ENCODE measurements at places on chromosomes 5 and 9. TPM values are rescaled to one million over a fixed set of nuclear protein-coding genes. Genes with fewer than 3 reads are reported as not detected.
A peak's percentile ranks its signal among the peaks of the same experiment; 100 is the strongest.

EIF4E1B gene
- total RNA-seq = not detected

SLC12A2 gene
- total RNA-seq = 24.4 TPM

FAM169A gene
- 2.6 TPM for total RNA-seq

PCDHGB1 gene
- 0.19 TPM for total RNA-seq

OGN gene
- not detected for total RNA-seq

PAIP1 gene
- total RNA-seq = 64.1 TPM

DNA sequence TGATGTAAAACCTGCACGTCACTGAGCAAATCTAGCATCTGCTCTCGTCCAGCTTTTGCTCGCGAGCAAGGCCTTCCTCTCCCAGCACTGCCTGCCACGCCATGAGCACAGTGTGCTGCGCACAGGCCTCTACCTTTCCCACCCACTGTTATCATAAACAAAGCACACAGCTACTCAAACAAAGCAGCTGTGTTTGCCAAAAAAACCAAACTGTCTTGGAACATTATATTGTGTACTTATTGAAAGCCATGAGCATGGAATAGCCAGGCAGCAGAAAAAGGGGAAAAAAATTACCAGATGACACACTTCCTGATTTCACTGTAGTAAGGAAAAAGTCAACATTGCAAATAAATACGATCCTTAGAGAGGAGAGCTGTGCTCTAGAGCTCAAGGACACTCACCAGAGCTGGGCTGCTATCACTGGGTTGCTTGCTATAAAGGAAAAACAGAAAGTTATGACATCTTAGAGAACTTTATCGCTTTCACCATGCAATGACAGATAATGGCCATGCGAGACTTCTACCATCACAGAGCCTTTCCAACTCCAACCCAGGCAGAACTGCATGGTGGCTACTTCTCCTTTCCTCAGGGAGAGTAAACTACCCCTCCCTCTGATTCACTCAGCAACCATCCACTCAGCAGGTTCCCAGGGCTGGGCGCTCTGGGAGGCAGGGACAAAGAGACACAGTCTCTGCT, 69.6 kb downstream of the EPB41L4B start:
- H3K36me3 ChIP-seq = no peaks in the 10 kb centered on the region
- H3K27me3 ChIP-seq = peaks cover 3% of the 10 kb centered on the region
- H3K27ac ChIP-seq = no peak overlapping the region
- H3K4me3 ChIP-seq = no peak overlapping the region

DNA sequence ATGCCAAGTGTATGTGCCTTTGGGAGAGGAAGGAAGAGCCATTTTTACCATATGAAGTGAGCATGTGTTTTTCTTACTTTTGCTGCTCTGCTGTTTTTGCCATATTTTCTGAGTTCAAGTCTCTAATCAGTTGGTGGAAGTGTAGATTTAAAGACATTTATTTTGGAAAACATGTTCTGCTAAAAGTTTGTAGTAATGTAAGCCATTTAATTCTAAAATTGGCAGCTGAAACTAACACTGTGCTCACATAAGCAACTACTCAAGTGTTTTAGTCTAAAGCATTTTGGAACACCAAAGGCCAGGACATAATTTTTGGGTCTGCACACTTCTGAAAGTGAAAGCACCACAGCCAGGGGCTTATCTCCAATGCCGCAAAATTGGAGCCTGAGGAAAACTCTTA, 363.4 kb upstream of the ZNF608 start:
- no peaks in the 10 kb centered on the region for H3K4me1 ChIP-seq
- no peaks in the 10 kb centered on the region for H3K27me3 ChIP-seq
- no peak overlapping the region for H3K4me3 ChIP-seq
- H3K27ac ChIP-seq = no peak overlapping the region
- DNase-seq = no peak

DNA sequence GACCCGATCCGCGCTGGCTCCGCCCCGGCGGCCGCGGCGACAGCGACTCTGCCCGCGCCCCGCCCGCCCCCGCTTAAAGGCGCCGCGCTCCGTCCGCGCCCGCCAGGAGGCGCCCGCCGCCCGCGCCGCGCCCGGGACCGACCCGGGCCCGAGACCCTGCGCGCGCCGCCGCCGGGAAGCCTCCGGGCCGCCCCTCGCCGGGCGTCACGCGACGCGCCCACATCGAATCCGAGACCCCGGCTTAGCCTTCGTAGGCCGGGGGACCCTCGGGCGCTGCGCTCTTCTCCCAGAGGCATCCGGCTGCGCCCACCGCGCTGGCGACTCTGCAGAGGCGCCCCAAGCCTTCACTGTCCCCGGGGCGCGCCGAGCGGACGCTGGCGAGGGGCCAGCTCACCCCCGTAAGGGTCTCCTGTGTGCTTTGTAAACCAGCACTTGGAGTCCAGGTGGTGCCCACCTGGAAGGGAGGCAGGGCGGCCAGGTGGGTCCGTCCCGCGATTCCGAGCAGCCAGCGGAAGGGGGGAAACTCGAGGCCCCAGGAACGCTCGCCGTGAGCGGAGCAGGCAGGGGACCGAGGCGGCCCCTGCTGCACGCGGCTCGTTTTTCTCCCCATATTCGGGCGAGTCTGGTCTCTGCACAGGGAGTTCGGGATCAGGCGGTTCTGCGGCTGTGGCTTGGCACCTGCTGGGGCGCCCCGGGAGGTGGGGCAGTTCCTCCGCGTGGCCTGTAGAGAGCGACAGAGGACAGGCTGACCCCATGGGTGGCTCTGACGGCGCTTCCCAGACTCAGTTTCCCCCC, 423 bp upstream of the ABCA2 start:
- no peaks in the 10 kb centered on the region for H3K36me3 ChIP-seq
- peaks cover 3% of the 10 kb centered on the region for H3K27me3 ChIP-seq
- peak overlapping the region; percentile 67 for H3K27ac ChIP-seq
- peak overlapping the region; percentile 77 for H3K4me3 ChIP-seq

DNA sequence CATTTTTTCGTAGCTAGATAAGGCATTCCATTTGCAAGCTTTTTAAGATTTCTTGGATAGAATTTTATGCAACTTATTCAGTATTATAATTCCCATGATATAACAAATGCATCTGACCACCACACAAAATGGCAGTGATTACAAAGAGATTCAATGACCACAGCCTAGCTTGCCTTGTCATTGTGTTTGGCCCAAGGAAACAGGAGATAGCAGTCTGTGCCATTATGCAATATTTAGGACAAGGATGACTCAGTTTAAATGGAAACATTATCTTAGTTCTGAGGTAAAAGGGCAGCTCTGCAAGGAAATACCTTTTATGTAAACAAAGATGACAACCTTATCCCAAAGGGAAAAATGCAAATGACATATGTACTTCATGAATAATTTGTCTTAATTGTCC, 89.8 kb downstream of the NUDT12 start:
- H3K4me3 ChIP-seq = no peak overlapping the region
- peaks cover 13% of the 10 kb centered on the region for H3K27me3 ChIP-seq
- no peak for DNase-seq

GRCh38 chr5:174624733-174625522, 99.5 kb upstream of the MSX2 start:
- H3K27ac ChIP-seq = no peak overlapping the region
- H3K27me3 ChIP-seq = no peaks in the 10 kb centered on the region
- no peaks in the 10 kb centered on the region for H3K4me1 ChIP-seq
- DNase-seq = no peak
- H3K36me3 ChIP-seq = no peaks in the 10 kb centered on the region
- H3K4me3 ChIP-seq = no peak overlapping the region

DNA sequence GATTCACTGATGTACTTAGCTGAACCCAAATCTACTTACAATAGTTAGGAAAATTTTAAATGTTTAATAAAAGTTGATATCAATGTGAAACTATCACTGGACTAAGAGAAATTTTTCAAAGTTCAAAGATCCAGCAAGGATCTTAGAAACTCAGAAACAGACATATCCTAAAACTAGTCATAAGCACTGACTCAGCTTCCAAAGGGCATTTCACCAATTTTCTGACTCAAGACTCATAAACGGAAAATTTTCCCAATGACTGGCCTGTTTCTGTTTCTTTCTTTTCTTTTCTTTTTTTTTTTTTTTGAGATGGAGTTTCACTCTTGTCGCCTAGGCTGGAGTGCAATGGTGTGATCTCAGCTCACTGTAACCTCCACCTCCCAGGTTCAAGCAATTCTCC, 66.6 kb downstream of the CDC14B start:
- H3K4me3 ChIP-seq = no peak overlapping the region
- H3K36me3 ChIP-seq = no peaks in the 10 kb centered on the region
- H3K27me3 ChIP-seq = peaks cover 2% of the 10 kb centered on the region
- H3K4me1 ChIP-seq = peaks cover 13% of the 10 kb centered on the region
- H3K27ac ChIP-seq = peak overlapping the region; percentile 60

GRCh38 chr5:84257061-84257460, 127.6 kb downstream of the EDIL3 start:
- H3K27ac ChIP-seq = no peak overlapping the region
- H3K27me3 ChIP-seq = no peaks in the 10 kb centered on the region
- no peaks in the 10 kb centered on the region for H3K4me1 ChIP-seq
- DNase-seq = no peak

- no peak for DNase-seq
- H3K27me3 ChIP-seq = no peaks in the 10 kb centered on the region
- H3K36me3 ChIP-seq = no peaks in the 10 kb centered on the region
- no peak overlapping the region for H3K27ac ChIP-seq
These were observed 50.6 kb downstream of the SIL1 start for GRCh38 chr5:139147483-139148087.

DNA sequence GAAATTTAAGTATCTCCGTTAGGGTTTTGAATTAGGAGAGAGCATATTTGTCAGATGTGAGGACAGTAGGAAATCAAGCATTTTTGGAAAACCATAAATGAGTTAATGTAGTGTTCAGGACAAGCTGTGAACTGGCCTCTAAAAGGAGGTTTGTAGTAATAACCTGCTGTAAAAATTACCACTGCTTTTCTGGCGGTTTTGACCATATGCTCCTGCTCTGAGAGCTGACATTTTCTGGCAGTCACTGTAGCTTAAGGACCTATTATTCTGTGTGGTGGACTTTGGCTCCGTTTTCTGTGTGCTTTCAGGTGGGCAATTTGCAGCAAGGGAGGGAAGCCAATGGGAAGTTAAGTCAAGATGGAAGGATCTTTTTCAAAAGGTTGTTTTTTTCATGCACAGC, 111.1 kb downstream of the SGCD start:
- no peaks in the 10 kb centered on the region for H3K4me1 ChIP-seq
- H3K27me3 ChIP-seq = peaks cover 17% of the 10 kb centered on the region
- no peak overlapping the region for H3K4me3 ChIP-seq
- H3K27ac ChIP-seq = no peak overlapping the region
- no peaks in the 10 kb centered on the region for H3K36me3 ChIP-seq

GRCh38 chr5:92435781-92436180, 1052.7 kb upstream of the ARRDC3 start:
- no peaks in the 10 kb centered on the region for H3K36me3 ChIP-seq
- H3K4me1 ChIP-seq = no peaks in the 10 kb centered on the region
- H3K27ac ChIP-seq = no peak overlapping the region
- H3K27me3 ChIP-seq = no peaks in the 10 kb centered on the region
- no peak for DNase-seq
- no peak overlapping the region for H3K4me3 ChIP-seq

GRCh38 chr5:90201923-90202322, 207.6 kb downstream of the CETN3 start:
- H3K4me1 ChIP-seq = no peaks in the 10 kb centered on the region
- no peak for DNase-seq
- no peak overlapping the region for H3K27ac ChIP-seq
- no peak overlapping the region for H3K4me3 ChIP-seq
- H3K27me3 ChIP-seq = no peaks in the 10 kb centered on the region

- peaks cover 24% of the 10 kb centered on the region for H3K27me3 ChIP-seq
- no peak overlapping the region for H3K27ac ChIP-seq
- H3K4me3 ChIP-seq = no peak overlapping the region
- DNase-seq = no peak
- H3K36me3 ChIP-seq = no peaks in the 10 kb centered on the region
These were observed 60.8 kb downstream of the EBF1 start for GRCh38 chr5:159038907-159039306.

DNA sequence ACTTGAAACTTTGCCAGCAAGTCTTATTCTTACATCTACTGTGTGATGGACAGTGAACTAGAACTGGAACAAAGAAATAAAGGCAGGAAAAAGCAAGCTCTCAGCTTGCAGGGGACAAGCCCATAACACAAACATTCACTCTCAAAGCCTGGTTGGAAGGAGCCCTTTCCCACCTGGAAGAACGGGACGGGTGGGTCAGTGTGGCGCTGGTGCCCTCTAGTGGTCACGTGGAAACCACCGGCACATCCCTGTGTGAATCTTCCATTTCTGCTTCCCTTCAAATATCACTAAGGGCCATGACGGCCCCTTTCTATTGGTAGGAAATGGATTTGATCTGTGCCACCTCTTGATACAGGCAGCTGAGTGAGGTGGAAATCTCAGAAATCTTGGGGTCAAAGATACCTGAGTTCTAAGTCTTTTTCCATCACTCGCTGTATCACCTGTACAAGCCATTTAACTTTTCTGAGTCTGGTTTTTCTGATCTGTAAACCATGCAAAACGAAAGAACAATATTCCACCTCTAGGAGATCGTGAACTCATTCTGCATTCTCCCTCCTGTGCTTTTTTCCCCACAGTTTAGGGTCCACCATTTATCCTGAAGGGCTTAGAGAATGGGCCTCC, 211.6 kb downstream of the MSX2 start:
- no peaks in the 10 kb centered on the region for H3K36me3 ChIP-seq
- H3K4me1 ChIP-seq = no peaks in the 10 kb centered on the region
- H3K4me3 ChIP-seq = no peak overlapping the region
- no peak overlapping the region for H3K27ac ChIP-seq

DNA sequence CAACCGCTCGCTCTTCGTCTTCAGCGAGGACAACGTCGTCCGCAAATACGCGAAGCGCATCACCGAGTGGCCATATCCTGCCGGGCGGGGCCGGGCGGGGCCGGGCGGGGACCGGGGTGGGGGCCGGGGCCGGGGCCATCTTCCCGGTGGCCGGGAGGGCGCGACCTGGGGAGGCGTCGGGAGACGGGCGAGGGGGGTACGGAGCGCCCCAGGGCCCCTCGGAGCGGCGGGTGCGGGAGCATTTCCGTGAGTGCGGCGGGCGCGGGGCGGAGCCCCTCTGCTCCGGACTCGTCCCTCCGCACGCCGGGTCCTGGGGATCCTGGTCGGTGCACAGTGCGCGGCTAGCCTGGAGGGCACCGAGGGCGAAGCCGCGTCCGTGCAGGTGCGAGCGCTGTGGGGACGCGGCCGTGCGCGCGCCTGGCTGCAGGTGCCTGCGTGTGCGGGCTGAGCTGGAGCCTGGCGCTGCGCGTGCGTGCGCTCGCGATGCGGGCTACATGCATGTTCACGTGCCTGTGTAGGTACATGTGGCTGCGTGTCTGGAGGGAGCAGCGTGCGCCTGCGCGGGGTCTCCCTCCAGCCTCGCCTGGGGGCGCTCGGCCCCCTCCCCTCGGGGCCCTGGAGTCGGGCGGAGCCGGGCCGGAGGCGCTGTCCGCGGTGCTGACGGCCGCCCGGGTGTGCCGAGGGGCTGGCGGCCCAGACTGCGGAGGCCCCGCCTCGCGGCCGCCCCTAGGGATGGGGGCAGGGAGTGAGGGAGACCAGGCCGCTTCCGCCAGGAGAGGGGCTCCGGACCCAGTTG, 762 bp downstream of the CACNA1B start:
- no peak overlapping the region for H3K4me3 ChIP-seq
- H3K36me3 ChIP-seq = peaks cover 2% of the 10 kb centered on the region
- H3K27ac ChIP-seq = no peak overlapping the region
- peaks cover 3% of the 10 kb centered on the region for H3K4me1 ChIP-seq

Measured in activated CD4-positive, alpha-beta T cell treated with anti-CD3 and anti-CD28 coated beads, Interleukin-2, amount 10 ng/mL, durations not matched to agents 24 days and 14 days (primary cell).